Stimulated activated CD4-positive, alpha-beta T cell treated with anti-CD3 and anti-CD28 coated beads, Interleukin-1b, Interleukin-23, amount 100 ng/mL, for 24 hours (primary cell): ENCODE measurements at places on chromosomes 5 and 9.

DNA sequence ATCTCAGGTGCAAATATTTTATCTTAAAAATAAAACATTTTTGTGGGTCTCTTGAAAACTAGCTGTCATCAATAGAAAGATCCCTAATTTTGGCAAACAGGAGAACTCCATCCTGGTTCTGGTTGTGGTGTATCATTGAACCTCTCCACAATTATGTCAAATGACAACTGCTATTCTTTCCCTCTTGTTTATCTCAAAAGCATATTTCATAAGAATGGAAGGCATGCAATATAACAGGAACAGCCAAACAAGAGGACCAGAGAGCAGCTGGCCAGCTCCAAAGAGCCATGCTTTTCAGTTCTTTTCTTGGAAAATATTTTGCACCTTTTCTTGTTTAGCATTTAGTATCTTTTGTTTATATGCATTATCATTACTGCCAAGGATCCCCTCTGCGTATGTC is 125.4 kb downstream of the ADAMTS6 start:
- DNase-seq = no peak

GRCh38 chr9:84669288-84670137 is at the start of gene NTRK2:
TSS of gene NTRK2 (plus strand) at chr9:84669729. CDS start at chr9:84670749, 1,020 bp downstream.
- no peak for DNase-seq

GRCh38 chr9:83239747-83240146 is 176.8 kb upstream of the RASEF start:
- DNase-seq = no peak

GRCh38 chr5:153979028-153979783 is 59.5 kb downstream of the FAM114A2 start:
- no peak for DNase-seq

- no peak for DNase-seq
Observed at GRCh38 chr5:172695232-172696054, 54.4 kb downstream of the NEURL1B start.

DNA sequence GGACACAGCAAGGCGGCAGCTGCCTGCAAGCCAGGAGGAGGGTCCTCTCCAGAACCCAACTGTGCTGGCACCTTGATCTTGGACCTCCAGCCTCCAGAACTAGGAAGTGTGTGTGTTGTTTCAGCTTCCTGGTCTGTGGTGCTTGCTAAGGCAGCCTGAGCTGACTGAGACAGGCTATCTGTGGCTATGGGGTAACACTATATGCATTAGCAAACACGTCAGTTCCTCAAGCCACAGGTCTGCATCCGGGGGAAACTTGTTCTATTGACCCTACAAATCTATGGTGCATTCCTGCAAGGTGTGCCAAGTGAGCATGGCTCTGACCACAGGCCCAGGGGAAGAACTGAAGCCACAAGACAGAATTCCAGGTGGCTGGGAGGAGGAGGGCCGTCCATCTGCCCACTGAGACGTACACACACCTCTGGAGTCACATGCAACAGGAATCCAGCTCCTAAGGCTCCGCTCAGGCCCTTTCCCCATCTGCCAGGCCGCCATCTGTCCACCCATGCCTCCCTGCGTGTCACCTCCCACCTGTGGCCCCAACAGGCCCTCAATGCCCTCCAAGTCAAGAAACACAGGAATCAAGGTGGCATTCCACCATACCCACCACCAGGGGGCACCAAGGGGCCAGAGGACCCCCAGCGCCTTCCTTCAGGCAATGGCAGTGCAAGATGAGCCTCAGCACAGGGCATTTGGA is 174.9 kb downstream of the ROR2 start:
- peak; percentile 37 for DNase-seq

DNA sequence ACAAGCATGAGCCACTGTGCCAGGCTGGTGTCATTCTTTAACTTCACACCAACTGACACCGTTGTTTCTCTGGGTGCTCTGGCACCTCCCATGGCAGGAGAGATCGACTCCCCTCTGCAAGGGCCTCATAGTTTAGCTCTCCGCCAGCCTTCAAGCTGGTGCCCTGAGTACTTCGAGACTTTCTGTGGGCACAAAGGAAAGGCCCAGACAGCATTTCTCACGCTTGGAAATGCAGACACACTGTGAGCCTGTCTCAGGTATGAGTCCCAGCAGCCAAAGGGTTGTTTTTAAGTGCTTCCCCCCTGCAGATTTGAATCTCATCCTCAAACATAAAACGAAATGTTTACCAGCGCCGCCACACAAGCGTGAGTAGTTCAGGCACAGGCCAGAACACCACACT is 11.1 kb upstream of the TCF7 start:
- no peak for DNase-seq

- no peak for DNase-seq
Observed at GRCh38 chr5:60563696-60564324, 136.2 kb downstream of the DEPDC1B start.

DNA sequence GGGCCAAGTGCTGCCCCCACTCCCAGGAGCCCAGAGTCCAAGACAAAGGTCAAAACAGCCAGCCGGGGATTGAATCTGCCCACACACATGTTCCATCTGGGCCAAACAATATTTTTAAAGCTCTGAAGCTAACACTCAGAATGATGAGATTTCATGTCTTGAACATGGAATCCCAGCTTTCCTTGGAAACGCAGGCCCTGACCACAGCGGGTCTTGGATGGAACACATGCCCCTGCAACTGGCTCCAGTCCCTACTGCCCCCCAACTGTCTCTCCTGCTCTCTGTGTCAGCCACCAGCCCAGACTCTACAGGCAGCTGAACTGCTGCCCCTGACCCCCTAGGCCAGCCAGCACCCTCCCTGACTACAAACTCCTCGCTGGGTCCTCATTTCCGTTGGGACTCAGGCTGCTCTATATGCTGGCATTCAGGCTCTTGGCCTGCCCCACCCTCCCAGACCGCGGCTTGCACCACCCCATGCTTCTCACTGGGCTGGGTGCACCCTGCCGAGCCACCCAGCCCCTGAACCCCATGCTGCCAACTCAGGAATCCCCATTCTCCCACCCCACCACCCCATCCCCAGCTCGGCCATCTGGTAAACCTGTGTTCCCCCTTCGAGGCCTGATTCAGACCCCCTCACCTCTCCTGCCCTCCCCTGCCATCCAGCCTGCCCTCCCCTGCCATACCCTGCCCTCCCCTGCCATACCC is 71.7 kb downstream of the ADAMTS2 start:
- no peak for DNase-seq

GRCh38 chr9:37433867-37434371 is 11.4 kb downstream of the GRHPR start:
- no peak for DNase-seq

DNA sequence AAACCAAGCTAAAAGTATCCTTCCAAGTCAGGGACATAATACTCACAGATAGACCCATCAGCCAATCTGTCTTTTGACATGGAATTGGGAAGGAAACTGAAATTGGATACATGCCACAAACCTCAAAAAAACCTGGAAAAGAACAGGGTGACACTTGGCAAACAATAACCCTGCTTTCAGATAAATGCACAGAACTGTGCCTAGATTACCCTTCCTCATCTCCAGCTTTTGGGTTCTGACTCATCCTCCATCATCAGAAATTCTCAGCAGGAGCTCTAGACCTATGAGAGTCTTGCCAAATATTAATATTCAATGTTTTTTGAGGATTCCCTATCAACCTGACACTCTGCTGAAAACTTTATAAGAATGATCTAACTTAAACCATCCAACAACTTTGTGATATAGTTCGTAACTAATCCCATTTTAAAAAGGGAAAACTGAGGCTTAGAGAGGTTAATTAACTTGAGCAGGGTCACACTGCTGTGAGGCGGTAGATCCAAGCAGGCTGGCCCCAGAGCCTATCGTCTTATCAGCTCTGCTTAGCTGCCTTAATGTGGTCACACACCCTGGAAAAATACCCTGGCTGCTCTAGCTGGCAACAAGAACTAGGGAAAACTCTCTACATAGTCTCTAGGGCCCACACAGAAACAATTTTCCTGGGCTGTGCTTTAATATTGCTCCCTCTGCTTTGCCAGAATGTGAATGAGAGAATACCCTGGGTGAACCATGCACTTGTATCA is 157.0 kb upstream of the TRPC7 start:
- no peak for DNase-seq

- no peak for DNase-seq
Observed at GRCh38 chr5:73213566-73213998, 40.6 kb downstream of the TMEM174 start.

DNA sequence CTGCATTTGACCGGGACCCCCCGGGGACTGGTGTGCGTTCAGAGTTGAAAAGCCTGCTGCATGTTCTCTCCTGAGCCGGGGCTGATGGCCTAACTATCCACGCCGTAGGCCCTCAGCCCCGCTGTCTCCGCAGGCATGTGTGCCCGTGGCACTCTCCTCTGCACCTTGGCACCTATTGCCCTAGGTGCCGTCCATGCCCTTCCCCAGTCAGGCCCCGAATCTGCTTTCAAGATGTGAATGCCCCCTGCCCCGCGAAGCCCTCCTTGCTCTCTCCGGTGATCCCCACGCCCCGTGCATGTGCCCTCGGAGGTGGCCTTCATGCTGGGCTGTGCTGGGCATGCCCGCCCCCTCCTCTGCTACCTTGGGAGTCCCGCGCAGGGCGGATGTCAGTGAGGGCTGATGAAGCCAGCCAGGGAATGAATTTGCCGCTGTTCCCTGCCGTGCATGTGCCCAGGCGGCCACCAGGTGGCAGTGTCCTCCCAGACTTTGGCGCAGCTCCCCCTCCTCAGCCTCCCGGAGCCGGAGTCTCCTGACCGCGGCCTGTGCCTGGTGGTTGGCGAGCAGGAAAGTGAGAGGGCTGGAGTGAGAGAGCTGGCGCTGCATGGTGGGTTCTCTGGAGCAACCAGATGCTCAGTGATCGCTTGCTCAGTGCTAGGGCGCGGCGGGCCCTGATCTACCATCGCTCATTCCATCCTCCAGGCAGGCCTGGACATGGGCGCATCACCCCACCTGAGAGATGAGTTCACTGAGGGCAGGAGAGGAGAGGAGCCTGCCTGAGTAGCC is 112.9 kb upstream of the LMX1B start:
- peak; percentile 39 for DNase-seq

DNA sequence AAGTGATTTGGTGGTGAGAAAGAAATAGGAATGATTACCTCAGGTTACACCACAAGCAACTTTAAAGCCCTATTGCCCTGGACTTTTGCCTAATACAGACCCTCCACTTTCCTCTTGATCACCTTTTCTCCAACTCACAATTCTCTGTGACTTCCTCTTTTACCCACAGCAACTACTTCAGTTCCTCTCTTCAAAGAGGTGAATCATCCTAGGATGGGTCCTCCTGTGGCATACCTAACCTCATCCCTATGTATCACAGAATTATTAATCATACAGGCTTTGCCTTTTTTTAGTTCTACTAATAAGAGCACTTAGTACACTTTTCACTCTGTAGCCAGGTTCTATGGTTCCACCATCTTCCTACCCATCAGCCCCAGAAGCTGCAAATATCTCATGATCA is 19.6 kb upstream of the INSL6 start:
- DNase-seq = no peak

GRCh38 chr5:79567926-79568549 is 44.2 kb upstream of the TENT2 start:
- DNase-seq = no peak

- no peak for DNase-seq
Observed at GRCh38 chr5:102153003-102153759, 142.9 kb downstream of the SLCO4C1 start.

DNA sequence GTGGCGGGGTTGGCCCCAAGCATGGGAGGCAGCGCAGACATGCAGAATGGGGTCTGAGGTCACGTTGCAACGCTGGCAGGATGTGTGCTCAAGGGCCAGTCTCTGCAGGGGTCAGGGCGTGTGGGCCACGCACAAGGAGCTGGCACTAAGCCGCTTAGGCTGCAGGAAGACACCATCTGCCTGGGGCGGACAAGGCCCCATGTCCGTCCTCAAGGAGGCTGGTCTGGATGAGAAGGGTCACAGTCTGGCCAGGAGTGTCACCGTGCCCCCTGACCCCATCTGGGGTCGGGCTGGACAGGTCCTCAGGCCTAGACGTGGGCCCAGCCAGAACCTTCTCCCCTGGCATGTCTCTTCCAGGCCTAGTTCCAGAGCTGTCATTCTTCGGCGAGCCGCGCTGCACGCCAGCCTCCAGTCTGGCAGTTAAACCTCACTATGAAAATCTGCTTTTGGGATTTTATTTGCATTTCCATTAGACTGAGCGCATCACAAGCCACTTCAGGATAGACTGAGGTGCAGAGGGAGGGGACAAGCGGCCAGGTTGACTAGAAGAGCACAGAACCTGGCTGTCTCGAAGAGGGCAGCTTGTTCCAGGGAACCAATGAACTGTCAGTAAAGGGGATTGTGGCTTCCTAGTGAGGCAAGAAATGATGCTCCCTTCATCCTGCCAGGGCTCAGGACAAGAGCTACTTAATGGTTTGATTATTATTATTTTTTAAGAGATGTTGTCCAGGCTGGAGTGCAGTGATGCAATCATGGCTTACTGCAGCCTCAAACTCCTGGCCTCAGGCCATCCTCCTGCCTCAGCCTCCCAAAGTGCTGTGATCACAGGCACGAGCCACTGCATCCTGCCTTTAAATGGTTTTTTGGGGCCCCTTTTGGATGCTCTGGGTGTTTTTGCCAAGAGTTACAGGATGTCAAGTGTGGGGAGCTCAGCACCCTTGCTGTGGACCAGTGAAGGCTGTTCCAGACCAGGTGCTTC is 4.3 kb downstream of the BRD3OS start:
- no peak for DNase-seq

- DNase-seq = no peak
Observed at GRCh38 chr5:82734347-82734746, 342.8 kb downstream of the TMEM167A start.

DNA sequence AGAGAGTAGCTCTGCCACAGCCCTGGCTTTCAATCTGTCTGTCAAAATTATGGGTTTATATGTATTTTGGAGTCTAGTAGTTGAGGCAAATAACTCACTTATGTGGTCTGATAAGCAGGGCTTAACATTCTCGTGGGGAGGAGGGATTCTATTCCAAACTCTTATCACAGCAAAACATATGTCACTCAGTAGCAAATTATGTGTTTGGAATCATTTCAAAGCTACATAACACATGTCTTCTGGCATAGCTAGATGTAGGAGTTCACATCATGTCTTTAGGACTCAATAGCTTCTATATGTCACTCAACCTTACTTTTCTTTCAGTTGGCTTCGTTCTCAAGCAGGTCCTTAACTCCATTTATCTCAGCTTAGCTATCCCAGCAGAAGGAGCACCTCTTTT is 144.5 kb upstream of the SEMA6A start:
- DNase-seq = no peak

GRCh38 chr9:73665253-73665652 is 513.6 kb downstream of the ANXA1 start:
- no peak for DNase-seq

DNA sequence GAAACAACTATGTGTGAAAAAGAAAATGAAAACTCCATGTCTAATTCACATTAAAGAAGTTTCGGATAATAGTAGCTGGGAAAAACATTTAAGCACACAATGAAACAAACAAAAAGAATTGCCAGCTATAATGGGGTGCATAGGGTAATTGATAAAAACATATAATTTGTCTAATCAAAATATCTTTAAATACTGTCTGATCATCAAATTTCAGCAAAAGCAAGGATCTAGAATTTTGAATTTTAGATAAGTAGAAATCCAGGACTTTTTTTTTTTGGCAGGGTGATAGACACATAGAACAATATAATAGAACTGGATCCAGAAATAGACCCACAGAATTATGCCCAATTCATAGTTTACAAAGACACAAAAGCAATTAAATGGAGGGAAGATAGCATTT is 585.0 kb downstream of the TAF11L14 start:
- no peak for DNase-seq

- DNase-seq = no peak
Observed at GRCh38 chr9:134175808-134176598, 11.6 kb upstream of the RNU6ATAC start.
